ENCODE measurements at places on chromosomes 3 and 15. TPM values are rescaled to one million over a fixed set of nuclear protein-coding genes. Genes with fewer than 3 reads are reported as not detected.
A peak's percentile ranks its signal among the peaks of the same experiment; 100 is the strongest.

Gene OIP5
- 1.2 TPM for total RNA-seq

Gene GOLGA8S
- 0.21 TPM for total RNA-seq

Gene PYGO1
- not detected for total RNA-seq

DNA sequence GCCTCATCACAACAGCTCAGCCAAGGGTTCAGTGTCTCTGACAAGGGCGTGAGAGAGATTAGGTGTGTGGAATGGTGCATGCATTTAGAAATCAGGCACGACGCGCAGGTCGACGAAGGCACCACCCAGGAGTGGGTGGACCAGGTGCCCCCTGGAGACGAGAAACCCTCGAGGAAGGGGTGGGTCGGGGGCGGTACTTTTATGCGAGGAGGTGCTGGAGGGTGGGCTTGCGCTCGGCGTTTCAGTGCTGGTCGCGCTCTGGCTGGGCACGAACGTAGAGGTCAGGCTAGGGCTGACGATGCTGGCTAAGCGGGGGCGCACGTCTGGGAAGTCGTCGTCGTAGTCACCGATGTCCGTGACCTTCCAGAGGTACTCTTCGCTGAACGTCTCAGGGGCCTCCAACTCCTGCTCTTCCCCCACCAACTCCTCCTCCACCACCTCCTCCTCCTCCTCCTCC, 393 bp downstream of the ERICH6 start:
- DNase-seq, result peak; percentile 26

DNA sequence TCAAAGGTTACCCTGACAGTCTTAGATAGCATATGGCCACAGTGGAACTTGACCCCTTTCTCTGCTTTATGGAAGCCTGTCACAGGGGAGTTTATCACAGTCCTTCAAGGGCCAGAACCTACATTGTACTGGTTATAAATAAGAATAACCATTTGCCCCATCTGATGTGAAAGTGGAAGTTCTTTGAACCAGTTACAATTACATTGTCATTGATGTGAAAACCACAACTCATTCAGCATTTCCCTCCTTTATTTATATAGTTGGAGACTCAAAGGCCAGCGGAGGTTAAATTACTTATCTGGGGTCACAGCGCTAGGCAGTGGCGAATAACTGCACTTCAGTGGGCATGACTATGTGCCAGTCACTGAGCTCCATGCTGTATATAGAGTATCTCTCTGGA, 60.5 kb upstream of the TBC1D5 start:
- DNase-seq, result no peak

DNA sequence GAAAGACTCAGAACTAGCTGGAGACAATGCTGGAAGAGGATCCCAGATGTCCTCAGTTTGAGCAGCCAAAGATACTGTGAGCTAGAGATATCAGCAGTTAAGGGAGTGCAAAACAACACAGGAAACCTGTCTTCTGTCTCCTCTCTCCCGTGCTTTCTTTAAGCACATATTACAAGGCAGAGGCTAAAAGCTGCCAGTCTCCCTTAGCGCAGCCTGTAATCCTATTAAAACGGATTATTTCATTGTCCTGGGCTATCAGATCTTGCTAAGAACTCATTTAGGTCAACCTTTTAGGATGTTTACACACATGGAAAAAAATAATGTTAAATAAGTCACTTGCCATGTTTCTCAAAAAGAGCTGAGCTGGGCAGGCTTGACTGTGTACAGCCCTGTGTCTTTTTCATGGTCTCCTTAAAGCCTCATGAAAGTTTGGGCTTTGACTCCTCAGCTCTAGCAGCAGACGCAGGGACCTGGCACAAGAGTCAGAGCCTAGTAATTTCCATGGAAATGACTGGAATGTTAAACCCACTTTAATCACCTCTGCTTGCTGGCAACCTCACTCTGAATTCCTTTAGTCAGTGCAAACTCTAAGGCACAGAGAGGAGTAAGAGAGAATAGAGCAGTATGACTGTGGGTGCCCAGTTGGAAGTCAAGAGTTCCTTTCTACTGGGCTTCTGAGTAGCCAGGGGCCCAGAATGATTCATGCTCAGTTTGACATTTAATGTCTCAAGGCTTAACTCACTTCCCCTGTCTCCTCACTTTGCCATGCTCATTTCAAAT, 491.9 kb downstream of the NTRK3 start:
- no peak for DNase-seq

GRCh38 chr3:47250309-47251060, 32.1 kb downstream of the KIF9 start:
- no peak for DNase-seq

DNA sequence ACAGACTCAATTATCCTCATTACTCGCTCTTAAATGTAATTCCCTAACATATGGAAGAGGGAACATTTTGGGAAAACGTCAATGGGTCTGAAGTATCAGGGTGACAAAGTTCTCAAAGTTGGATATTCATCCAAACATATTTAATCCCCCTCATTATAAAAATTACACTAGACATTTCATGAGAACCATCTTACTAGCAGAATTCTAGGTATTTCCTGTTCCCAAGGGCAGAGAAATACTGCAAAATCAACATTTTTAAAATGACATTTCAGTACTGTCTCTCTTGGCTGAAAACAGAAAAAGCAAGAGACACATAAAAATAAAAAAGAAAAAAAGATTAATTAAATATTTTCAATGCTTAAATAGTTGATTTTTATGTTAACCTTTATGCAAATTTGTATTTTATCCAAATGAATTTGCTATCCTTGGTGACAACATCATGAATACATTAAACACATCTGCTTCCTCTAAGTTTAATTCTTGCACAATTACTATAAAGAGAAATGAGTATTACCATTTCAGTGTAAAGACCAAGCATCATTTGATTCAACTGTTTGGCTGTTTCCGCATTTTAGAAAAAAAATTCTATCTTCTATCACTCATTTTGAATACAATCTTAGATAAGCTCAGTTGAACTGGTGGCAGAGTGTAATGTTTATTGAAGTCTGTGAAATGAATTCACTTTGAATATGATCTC, 114.8 kb upstream of the COL8A1 start:
- DNase-seq, result no peak

DNA sequence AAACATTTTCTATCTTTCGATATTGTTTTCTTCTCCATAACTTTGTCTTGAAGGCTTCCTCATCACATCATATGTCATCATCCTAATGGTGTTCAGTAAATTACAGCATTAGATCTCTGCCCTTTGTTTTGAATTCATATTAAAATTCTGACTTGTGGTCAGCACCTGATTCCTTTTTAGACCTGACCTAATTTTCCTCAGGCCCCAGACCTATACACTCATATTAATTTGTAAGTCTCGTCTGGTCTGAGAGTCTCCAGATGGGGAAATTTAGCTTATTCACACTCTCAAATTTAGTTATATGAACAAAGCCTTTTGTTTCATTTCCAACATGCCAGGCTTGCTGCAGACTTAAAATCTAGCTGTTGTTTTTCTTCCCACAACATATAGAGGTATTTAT, 248.4 kb downstream of the KCNH8 start:
- DNase-seq, result no peak
